ENCODE measurements at places on chromosomes 5 and 9.

GRCh38 chr5:149383399-149383798 is 4.3 kb upstream of the IL17B start:
- DNase-seq, result no peak

DNA sequence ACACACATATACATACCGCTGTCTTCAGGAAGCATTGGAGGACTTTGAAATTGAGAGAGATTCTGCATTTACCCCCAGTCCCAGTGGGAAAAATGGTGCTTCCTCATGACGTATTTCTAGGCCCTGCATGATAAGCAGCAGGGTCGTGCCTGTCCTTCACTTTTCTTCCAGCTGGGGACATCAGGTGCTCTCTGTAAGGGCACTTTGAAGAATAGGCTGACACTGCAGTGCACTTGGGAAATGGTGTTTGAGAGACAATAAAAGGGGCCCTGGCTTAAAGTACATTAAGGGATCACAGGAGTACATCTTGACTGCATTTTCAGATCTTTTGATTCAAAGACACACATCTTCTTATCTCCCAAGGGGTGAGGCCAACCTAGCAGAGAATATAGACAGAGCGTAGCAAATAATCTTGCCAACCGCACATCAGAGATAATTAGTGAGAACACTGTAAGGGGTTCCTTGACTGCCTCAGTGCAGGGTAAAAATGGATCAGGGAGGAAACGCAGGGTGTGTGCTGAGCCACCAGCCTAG is 437.9 kb downstream of the CSNK1G3 start:
- DNase-seq, result no peak

- no peak for DNase-seq
Observed at GRCh38 chr5:141705469-141705868, 23.4 kb upstream of the ARAP3 start.

DNA sequence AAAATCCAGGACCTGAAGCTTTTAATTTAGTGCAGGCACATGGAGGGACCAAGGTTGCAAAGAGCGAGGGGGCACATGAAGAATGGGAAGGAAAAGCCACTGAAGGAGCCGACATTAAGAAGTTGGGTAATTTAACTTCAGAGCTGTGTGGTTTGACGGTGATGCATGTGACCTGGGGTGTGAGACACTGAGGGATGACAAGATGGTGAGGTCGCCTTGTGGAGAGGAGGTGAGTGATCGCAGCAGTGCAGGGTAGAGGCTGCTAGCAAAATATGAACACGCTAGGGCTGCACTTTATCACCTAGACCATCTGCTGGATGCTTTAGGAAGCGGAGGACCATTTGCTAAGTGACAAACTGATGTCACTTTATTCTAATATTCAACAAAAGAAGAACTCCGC is 339.0 kb upstream of the KIF2A start:
- no peak for DNase-seq

- no peak for DNase-seq
Observed at GRCh38 chr9:93097511-93098201, 1.6 kb downstream of the CARD19 start.

DNA sequence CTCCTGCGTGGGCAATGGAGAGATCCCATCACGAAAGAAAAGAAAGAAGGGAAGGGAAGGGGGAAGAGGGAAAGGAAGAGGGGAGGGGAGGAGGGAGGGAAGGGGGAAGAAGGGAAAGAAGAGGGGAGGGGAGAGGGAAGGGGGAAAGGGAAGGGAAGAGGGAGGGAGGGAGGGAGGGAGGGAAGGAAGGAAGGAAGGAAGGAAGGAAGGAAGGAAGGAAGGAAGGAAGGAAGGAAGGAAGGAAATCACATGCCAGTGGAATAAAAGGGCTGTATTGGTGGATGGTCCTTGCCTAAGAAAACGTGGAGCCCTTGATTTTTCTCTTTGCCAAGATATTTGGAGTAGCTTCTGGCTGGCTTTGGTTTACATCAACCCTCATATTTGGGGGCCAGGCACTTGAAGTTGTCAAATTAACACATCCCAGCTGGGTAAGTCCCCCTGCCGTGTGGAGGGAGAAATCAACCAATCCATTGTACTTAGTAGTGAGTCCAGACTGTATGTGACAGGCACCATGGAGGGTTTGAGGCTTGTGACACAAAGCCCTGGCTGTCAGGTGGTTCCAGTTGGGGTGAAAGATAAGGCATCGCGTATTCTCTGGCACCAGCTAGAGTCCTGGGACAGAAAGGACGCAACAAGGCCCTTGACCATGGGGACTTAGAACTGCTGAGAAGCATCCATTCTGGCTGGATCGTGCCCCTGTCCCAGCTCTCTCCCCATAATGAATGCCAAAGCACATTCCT is 23.7 kb downstream of the IDNK start:
- no peak for DNase-seq

DNA sequence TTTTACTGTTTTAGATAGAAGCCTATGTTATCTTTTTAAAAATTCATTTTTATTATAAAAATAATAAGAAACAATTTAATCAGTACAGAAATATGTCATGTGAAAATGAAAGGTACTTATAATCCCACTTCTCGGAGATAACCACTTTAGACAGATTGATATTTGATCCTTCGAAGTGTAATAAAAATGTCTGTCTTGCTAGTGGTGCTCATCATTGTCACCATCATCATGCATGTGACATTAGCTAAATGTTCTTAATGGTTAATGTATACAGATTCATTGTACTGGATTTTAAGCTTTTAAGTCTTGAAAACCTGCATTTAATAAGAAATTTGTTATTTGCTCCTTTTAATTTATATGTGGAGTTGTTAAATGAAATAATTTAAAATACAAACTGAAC is 30.1 kb upstream of the FAM120AOS start:
- DNase-seq, result no peak

DNA sequence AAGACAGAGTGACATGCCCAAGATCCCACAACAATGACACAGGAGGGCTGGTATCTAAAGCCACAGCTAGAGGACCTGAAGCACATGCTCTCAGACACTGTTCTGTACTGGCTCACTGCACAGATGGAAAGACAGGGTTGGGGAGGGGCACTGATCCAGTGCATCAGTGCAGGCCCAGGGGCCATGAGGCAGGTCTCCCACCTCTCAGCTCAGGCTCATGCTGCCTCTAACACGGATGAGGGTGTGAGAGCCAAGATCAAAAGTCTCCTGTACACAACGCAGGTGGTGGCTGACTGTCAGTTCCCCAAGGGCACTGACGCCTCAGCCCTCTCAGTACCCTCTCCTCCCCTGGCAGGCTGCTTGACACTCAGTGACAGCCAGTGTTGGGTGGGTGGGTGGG is 10.9 kb downstream of the RAPGEF1 start:
- no peak for DNase-seq

DNA sequence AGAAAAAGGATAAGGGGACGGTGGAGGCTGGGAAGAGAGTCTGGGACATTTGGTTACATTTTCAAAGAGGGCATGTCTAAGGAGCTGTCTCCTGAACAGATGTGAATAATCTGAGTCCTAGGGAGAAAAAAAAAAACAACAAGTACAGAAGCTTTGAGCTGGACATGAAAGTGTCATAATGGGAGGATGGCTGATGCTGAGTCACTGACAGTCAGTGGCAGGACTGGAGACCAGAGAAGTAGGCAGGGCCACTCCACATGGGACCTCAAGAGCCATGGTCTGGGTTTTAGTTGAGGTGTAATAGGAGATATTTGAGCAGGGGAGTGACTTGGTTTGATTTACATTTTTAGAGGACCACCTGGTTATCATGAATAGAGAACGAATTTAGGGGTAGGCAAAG is 70.6 kb downstream of the DPYSL3 start:
- no peak for DNase-seq

- no peak for DNase-seq
Observed at GRCh38 chr5:178245389-178245788, 12.8 kb upstream of the PHYKPL start.

DNA sequence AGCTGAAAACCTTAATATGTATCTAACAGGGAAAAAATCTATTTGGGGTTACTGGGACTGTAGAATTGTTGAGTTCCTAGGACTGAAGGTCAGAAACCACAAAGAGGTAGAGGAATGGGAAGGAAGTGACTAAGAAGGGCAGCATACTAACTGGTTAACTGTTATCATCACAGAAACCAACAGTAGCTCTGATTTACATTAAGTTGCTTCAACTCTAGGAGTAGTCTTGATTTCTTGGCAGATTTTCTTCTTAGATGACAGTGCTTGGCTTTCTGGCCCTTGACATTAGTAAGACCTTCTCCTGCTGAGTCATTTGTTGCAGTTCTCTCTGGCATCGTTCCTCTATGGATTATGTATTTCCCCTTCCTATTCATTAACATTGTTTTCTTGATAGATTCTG is 116.1 kb upstream of the RASA1 start:
- no peak for DNase-seq

DNA sequence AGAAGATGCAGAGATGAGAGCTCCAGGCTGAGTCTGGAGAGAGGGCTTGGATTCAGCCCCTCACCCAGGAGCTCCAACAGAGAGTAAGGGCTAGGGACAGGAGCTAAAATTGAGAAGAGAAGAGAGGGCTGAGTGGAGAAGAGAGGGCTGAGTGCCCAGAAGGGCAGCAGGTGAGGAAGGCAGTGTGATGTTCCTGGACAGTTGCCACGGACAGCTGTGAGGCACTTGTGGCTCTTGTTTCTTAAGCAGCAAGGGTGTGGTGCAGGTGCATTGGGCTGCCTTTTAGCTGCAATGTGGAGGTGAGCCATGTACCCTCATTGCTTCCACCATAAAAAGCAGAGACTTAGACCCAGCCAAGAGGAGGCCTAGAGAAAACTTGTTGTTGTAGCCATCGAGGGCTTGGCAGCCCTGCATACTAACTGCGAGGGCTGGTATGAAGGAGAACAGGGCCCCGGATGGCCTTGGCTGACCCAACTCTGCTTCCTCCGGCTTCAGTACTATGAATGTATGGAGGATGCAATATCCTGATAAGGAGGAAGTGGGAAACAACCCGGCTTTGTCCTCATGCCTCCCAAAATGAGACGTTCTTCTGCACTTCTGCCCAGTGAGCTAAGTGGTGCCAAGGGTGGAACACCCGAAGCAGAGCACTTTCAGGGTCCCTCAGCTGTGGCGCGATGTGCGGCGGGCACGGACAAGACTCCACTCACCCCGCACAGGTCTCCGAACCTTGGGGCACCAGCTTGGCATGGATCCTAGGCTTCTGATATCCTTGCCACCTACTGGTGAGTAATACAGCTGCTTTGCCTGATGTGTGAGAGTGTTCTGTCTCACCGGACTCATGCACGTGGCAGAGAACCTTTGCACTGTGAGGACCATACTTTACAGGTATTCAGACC is 65.2 kb downstream of the LRRC70 start:
- DNase-seq, result no peak

GRCh38 chr5:150600616-150601490 is 39.6 kb upstream of the SYNPO start:
- DNase-seq, result no peak

GRCh38 chr9:89710697-89711096 is 105.9 kb downstream of the GADD45G start:
- no peak for DNase-seq

GRCh38 chr9:27280249-27280648 is 16.7 kb downstream of the EQTN start:
- no peak for DNase-seq

DNA sequence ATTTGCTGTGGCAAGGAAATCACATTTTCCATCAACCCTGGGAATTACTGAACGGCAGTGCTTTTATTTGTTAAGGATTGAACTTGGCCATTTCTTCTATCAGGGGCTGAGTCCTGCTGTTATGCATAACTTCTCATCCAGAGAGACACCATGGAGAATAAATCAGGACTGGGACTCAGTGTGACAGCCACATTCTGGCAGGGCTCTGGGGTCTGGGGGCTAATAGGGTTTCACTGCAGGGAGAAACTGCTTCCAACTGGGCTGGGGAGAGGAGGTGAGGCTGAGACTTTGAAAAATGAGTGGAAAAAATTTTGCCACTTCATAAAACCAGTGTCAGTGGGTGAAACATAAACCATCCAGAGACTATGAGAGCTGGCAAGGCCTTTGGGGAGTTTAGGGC is 95.7 kb upstream of the ALDH1B1 start:
- DNase-seq, result no peak

- no peak for DNase-seq
Observed at GRCh38 chr5:65769539-65769938, 47.5 kb downstream of the NLN start.

GRCh38 chr5:78896132-78896531 is 89.0 kb downstream of the ARSB start:
- no peak for DNase-seq

Data from KG1 (cell line).